H1 (cell line): ENCODE measurements at places on chromosomes 5 and 9. TPM values are rescaled to one million over a fixed set of nuclear protein-coding genes. Genes with fewer than 3 reads are reported as not detected.

DNA sequence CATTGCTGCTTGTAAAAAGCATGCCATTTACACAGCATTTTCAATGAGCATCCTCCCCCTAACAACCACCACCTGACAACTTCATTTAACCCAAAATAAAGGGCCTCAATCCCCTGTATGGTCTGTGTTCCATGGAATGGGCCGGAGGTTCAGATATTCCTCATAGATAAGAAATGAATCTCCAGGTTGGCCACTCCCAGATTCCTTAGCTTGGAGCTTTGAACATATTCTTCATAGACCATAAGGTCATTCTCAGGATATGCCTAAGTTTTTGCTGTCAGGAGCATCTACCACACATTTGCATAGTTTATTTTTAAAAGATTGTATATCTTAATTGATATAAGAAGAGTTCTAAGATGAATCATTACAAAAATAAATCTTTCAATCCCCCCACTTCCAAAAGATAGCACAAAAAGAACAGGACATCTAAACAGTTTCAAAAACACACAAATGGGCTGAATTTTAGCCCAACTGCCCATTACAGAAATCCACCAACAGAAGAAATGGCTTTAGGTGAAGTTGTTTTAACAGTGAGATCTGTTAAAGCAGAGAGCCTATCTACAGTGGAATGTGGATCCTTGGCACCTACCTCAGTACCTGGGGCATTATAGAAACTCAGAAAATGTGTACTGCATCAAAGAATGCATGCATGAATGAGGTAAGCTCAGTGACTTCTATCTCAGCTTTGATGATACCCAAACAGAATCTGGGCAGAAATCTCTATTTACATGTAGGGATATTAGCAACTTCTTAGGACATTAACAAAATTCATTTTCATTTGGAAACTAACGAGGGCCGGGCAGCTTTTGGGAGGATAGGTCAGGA is 179.8 kb downstream of the SEC61B start:
- no peak for DNase-seq

DNA sequence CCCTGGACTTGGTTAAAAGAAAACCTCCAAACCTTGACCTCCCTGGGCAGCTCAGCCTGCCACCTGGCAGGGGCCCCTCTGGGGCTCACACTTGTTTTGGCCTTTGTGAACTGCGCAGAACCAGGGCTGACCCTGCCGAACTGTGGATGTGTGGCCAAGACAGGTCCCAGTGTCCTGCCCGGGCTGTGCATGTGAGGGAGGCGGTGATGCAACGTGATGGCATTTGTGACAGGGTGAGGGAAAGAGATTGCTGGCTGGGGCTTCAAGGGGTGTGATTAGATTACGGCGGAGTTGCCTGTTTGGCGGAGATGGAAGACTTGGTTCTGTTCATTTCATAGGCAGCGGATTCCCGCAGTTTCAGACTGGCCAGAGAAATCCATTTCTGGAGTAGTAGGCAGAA is 30.4 kb upstream of the NKX2-5 start:
- DNase-seq, result no peak

DNA sequence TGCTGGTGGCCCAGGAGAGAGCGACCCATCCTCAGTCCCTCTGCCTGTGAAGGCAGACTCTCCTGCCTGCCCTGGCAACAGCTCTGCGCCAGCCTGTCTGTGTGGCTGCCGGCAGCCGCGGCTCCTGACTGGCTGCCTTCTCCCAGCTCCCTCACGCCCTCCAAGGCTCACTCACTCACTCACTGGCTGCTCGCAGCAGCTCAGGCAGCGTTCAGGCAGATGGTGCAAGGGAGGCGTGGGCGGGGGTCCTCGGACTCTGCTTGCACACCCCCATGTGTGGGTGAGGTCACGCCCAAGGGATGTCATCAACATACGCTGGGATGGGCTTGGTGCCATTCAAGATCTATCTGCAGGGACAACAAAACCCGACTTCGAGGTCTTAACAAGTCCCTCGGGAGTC is 66.7 kb downstream of the DAB2IP start:
- DNase-seq, result no peak

GRCh38 chr5:157362012-157362411 is 96.1 kb downstream of the CYFIP2 start:
- DNase-seq, result no peak

CATSPER3 gene
- 0.48 TPM in 1 of 2 replicates, not detected in the other for total RNA-seq

ADAMTS19 gene
- 26.2 and 28.8 TPM in 2 replicates for total RNA-seq
